Activated T-cell treated with anti-CD3 and anti-CD28 coated beads, Interleukin-2, amount 50 U/mL, for 72 hours (primary cell): ENCODE measurements at places on chromosomes 2 and 18. TPM values are rescaled to one million over a fixed set of nuclear protein-coding genes. Genes with fewer than 3 reads are reported as not detected.

Gene ACTR3
- total RNA-seq, result 490 TPM

GRCh38 chr2:226759768-226760167 is 39.9 kb downstream of the IRS1 start:
- no peak for DNase-seq

DNA sequence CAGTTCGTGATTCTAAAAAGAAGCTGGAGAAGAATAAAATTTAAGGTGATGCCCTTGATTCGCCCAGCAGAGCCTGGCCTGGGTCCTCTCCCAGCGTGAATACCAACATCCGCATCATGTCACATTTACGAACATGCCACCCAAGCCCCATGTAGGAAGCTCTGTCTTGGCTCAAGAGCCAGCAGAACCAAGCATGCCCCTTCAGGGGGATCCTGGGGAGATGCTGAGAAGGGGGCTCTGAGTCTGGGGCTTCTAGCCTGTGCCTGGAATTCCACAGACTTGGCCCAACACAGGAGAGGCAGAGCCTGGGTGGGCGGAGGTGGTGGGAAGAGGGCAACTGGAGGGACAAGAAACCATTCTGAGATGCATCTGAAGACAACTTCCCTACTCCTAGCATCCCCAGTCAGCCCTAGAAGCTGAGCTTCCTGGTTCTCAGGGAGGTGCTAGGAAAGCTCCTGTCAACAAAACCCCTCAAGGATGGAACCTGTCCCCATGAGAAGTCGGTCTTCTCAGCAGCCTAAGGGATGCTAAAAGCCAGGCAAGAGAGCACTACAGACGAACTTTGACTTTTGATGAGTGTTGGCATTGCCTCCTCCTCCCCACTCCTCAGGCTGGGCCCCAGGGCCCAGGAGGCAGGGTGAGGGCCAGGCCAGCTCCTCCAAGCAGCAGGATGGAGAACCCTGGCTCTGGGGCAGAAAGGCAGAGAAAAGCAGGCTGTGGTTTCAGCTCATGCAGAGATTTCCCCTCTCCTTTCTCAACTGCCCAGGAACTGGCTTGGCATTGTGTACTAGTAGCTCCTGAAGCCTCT is 57.9 kb downstream of the POLR1A start:
- DNase-seq, result no peak

GRCh38 chr18:43524260-43524659 is 247.0 kb upstream of the SYT4 start:
- DNase-seq, result no peak

Gene DHRS9
- 4.6 TPM for total RNA-seq
